ENCODE measurements at places on chromosomes 2 and 18.
A peak's percentile ranks its signal among the peaks of the same experiment; 100 is the strongest.

- H3K4me1 ChIP-seq = no peaks in the 10 kb centered on the region
- H3K27ac ChIP-seq = no peak overlapping the region
- H3K4me3 ChIP-seq = no peak overlapping the region
- DNase-seq = peak; percentile 73
Observed at GRCh38 chr2:18584608-18584954, 4.8 kb downstream of the NT5C1B start.

GRCh38 chr2:173370198-173370597, 15.5 kb downstream of the CDCA7 start:
- no peak for DNase-seq
- H3K36me3 ChIP-seq = no peaks in the 10 kb centered on the region
- H3K27me3 ChIP-seq = no peaks in the 10 kb centered on the region
- no peaks in the 10 kb centered on the region for H3K4me1 ChIP-seq

GRCh38 chr2:18588049-18588448, 1.3 kb downstream of the NT5C1B start:
- H3K36me3 ChIP-seq = no peaks in the 10 kb centered on the region
- no peak for DNase-seq
- no peaks in the 10 kb centered on the region for H3K4me1 ChIP-seq
- no peak overlapping the region for H3K4me3 ChIP-seq
- no peak overlapping the region for H3K27ac ChIP-seq
- no peaks in the 10 kb centered on the region for H3K27me3 ChIP-seq

- no peaks in the 10 kb centered on the region for H3K27me3 ChIP-seq
- no peak overlapping the region for H3K27ac ChIP-seq
- DNase-seq = no peak
- no peak overlapping the region for H3K4me3 ChIP-seq
Observed at GRCh38 chr2:150327564-150328489, 159.6 kb downstream of the RND3 start.

DNA sequence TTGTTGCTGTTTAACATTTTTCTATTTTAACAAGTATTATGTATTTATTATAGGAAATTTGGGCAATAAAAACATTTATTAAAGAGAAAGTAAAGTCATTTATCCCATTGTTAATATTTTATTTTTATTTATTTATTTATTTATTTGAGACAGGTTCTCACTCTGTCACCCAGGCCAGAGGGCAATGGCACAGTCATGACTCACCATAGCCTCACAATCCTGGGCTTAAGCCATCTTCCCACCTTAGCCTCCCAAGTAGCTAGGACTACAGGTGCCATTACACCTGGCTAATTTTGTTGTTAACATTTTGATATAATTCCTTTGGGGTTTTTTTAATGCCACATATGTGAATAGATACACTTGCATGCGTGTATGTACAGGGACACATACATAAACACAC, 165.9 kb upstream of the STON1 start:
- H3K27me3 ChIP-seq = no peaks in the 10 kb centered on the region
- DNase-seq = no peak
- no peaks in the 10 kb centered on the region for H3K4me1 ChIP-seq
- H3K36me3 ChIP-seq = no peaks in the 10 kb centered on the region
- no peak overlapping the region for H3K4me3 ChIP-seq

DNA sequence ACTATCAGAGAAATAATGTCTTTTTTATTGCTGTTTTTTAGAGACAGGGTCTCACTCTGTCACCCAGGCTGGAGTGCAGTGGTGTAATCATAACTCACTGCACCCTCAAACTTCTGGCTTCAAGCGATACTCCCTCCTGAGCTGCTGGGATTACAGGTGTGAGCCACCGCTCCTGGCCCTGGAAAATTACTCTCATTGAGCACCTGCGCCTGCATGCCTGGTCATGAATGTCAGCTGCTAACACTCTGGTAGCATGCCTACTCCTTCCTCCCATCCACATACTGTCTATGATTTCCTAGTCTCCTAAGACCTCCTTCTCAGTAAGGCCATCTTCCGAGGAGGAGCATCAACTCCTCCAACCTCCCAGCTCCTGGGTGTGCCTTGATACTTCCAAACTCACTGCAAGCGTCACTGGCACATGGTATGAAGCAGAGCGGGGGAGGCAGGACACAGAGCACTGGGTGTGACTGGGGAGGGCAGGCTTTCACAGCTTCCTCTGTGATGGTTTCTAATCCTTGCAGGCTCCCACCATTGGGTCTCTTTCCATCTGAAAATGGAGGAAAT, 1.6 kb upstream of the MAP2 start:
- no peak for DNase-seq
- H3K36me3 ChIP-seq = no peaks in the 10 kb centered on the region
- no peak overlapping the region for H3K4me3 ChIP-seq
- H3K27me3 ChIP-seq = no peaks in the 10 kb centered on the region

- no peaks in the 10 kb centered on the region for H3K36me3 ChIP-seq
- H3K27me3 ChIP-seq = no peaks in the 10 kb centered on the region
- H3K4me3 ChIP-seq = no peak overlapping the region
- peak overlapping the region; percentile 96 for H3K27ac ChIP-seq
- no peak for DNase-seq
Observed at GRCh38 chr18:22182884-22183697, 13.7 kb downstream of the GATA6 start.

- DNase-seq = peak; percentile 91
- no peak overlapping the region for H3K27ac ChIP-seq
- H3K27me3 ChIP-seq = no peaks in the 10 kb centered on the region
- no peaks in the 10 kb centered on the region for H3K4me1 ChIP-seq
- no peak overlapping the region for H3K4me3 ChIP-seq
Observed at GRCh38 chr18:50297621-50298442, 10.3 kb upstream of the CXXC1 start.

DNA sequence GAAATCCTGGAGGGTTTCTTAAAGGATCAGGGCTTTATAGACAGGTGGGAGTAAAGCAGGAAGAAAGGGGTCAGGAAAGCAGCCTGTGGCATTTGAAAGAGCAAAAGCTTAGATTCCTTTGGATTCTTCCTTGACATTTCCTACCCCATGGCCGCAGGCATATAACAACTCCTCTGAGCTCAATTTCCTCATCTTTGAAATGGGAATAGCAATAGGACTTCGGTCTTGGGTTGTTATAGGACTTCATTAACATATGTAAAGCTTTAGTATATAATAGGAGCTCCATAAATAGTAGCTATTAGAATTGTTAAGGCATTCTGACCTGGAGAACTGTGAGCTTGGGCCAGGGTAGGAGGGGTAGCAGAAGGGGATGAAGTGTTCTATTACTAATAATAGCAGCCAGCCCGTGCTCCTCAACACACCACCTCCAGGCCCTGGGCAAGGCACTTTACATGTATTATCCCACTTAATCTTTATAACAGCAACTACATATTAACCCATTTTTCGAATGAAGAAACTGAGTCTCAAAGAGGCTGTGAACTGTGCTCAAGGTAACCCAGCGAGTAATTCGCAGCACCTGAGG, 10.6 kb downstream of the ZFP36L2 start:
- no peak for DNase-seq
- H3K4me3 ChIP-seq = no peak overlapping the region
- H3K27ac ChIP-seq = peak overlapping the region; percentile 52
- no peaks in the 10 kb centered on the region for H3K27me3 ChIP-seq
- H3K4me1 ChIP-seq = no peaks in the 10 kb centered on the region
- H3K36me3 ChIP-seq = no peaks in the 10 kb centered on the region

- no peaks in the 10 kb centered on the region for H3K36me3 ChIP-seq
- no peak for DNase-seq
- H3K4me1 ChIP-seq = no peaks in the 10 kb centered on the region
- H3K27ac ChIP-seq = no peak overlapping the region
Observed at GRCh38 chr2:104521247-104521646, 332.7 kb upstream of the POU3F3 start.

DNA sequence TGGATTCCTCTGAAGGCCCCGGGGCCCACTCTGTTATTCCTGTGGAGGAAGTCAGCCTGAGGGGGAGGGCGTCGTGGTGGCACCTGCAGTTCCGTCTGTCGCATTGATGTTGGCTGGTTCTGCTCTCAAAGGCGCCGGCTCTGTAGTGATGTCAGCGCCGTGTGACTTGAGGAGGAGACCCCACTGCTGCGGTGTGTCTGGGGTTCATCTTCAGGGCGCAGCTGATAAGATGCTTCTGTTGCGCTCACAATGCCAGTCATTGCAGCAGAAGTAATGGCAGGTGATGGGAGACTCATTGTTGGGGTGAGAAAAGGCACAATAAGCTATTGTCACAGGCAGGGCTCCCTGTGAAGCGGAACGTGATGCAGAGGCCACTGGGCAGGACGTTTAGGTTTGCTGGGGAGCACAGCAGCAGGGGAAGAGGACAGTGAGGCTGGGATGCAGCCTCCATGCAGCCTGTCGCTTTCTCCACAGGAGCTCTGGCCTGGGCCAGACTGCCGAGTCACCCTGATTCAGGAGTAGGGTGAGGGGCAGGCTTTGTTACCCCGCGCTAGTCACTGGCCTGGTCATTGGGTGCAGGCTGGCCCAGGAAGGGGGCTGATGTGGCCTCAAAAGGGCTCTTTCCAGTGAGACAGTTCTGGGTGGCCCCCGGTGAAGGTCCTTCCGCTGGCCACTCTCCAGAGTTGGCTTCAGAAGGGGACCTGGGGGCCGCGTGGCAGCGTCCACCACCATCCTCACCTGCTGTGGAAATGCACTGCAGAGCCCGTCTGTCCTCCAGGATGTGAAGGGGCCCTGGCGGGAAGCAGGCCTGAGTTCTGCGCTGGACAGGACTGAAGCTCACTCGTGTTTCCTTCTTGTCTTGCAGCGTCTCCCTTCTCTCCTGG, 42.9 kb downstream of the SH3BP4 start:
- no peak overlapping the region for H3K27ac ChIP-seq
- H3K4me1 ChIP-seq = no peaks in the 10 kb centered on the region
- no peak overlapping the region for H3K4me3 ChIP-seq
- H3K36me3 ChIP-seq = no peaks in the 10 kb centered on the region

DNA sequence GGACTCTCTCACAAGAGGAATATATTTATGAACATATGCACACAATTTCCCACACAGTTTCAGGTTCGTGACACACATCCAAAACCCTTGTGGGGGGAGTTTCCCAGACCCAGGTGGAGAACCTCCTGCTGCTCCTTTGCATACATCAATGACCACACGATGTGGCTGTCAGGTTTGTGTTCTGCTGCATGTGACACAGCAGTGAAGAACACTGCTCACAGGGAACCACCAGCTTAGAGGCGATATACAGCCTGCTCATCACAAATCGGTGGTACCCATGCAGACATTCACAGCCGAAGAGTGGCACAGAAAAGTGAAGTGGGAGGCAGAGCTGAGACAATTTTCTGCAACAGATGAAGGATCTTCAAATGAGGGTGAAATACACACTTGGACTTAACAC, 175.6 kb upstream of the ZFP36L2 start:
- no peaks in the 10 kb centered on the region for H3K36me3 ChIP-seq
- H3K27me3 ChIP-seq = no peaks in the 10 kb centered on the region
- no peak overlapping the region for H3K4me3 ChIP-seq
- peaks cover 3% of the 10 kb centered on the region for H3K4me1 ChIP-seq

Data from aorta (tissue), 5 donors.